NCI-H460 (cell line): ENCODE measurements at places on chromosomes 12 and 14.

DNA sequence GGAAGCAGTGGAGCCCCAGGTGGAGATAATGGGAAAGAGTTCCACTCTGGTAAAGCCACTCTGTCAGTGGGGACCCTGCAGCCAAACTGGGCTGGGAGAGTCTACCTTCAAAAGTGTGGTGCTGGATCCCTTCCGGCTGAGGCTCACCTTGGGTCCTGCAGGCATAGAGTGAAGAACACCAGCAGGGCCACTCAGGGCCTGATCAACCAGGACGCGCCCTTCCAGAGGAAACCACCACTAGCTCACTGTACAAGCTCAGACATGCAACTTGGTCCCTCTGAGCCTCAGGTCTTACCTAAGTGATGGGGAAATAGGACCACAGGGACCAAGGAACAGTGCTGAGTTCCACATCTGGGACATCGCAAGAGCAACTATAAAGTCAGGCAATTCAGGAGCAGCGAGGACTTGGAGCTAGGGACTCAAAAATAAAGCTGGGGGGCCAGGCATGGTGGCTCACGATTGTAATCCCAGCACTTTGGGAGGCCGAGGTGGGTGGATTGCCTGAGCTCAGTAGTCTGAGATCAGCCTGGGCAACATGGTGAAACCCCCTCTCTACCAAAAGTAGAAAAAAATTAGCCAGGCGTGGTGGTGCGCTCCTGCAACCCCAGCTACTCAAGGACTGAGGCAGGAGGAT lies 5.9 kb upstream of the PRPH start:
- no peak for DNase-seq

- DNase-seq = no peak
These were observed 103.3 kb downstream of the ADCK1 start for GRCh38 chr14:77903221-77903620.

DNA sequence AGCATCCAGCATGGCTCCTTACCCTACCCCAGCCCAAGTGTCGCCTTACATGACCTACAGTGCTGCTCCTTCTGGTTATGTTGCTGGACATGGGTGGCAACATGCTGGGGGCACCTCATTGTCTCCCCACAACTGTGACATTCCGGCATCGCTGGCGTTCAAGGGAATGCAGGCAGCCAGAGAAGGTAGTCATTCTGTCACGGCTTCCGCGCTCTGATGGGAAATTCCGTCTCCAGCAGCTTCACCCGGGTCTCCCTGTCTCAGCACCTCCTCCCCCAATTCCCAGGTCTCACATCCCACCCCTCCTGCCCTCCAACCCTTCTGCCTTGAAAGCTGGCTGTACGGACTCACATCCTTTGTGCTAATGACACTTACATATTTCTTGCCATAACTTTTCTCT lies 14.6 kb downstream of the PAX9 start:
- DNase-seq = no peak

DNA sequence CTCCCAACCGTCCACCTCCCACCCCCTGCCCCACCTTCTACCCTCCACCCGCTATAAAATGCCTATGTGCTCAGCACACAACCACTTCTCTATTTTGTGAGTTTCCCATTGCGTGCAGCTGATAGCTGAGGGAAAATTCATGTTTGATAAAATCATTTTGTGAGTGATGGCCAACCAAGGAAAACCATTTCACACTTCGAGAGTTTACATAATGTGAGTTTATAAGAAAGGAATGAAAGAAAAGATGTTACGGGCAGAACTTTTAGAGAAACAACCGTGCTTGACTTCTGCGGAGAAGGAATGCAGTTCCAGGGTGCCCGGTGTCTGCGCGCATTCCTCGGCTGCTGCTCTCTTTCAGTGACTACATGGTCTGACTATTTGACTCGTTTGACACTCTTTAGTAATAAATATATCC lies 140.9 kb downstream of the EFCAB11 start:
- no peak for DNase-seq

GRCh38 chr12:6753772-6754356 lies 923 bp upstream of the MLF2 start:
- no peak for DNase-seq

DNA sequence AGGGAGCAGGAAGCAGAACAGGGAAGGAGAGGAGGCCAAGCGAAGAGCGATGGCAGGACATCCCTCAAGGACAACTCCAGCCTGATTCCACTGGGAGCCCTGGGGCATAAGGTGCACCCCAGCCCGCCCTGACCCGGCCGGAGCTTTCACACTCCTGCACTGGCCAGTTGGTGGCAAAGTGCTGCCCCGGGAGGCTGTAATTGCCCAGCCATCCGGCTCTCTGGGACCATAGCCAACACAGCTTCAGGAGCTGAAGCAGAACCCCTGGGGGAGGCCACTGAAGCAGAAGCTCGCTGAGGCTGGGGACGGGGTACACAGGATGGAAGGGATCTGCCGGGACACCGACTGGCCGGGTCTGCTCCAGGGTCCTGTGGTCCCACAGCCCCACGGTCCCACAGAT lies 41.9 kb upstream of the BEGAIN start:
- DNase-seq = no peak

DNA sequence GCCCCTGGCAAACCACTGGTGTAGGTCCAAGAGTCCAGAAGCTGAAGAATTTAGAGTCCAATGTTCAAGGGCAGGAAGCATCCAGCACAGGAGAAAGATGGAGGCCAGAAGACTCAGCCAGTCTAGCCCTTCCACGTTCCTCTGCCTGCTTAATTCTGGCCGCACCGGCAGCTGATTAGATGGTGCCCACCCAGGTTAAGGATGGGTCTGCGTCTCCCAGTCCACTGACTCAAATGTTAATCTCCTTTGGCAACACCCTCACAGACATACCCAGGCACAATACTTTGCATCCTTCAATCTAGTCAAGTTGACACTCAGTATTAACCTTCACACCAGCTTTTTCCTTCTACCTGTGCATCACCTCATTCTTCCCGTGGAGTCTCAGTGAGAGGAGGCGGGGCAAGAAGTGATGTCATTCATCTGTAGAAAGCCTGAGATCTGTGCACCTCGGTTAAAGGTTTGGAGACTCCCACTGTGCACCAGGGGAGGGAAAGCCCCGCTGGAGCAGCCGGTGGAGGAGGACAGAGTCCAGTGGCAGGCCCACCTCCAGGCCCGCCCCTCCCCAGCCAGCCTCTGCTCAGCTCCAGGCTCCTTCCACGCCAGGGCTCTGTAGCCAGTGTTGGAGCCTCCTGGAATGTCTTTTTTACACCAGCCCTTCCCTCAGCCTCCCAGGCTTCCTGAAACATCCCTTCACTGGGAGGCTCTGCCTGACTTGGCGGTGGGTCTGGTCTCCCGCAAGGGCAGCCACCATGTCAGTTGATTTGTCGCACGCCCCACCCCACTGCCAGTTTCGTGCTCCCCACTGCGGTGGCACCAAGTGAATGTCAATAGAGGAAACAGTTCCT lies 80.1 kb upstream of the DYNC1H1 start:
- DNase-seq = no peak

DNA sequence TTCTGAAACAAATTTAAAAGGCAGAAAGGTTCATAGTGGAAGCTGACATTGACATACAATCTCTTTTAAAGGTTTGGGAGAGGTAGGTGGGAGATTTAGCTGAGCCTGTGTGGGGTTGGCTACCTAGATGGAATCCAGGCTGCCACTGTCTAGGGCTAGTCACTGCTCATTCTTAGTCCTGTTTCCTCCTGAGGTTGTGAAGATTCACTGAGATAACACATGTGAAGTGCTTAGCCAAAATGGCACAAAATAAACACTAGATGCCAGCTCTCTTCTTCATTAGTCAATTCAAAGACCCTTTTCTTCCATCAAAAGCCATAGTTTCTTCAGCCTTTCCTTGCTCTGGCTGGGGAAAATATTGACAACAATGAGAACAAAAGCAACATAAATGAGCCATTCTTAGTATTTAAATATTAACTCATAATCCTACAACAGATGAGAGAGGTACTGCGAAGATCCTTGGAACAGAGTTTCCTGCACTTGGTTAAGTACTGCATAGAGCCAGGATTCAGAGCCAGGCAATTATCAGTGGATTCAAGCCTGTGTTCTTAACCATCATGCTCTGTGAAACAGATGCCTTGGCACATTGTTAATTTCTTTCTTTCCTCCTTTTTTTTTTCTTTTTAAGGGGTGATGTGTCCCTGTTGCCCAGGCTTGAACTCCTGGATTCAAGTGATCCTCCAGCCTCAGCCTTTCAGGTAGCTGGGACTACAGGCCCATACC lies 3.5 kb downstream of the MYF6 start:
- DNase-seq = no peak

GRCh38 chr14:34437729-34438080 lies 24.3 kb downstream of the SPTSSA start:
- DNase-seq = no peak

- DNase-seq = no peak
These were observed 281.0 kb upstream of the RGS6 start for GRCh38 chr14:71651228-71651627.

DNA sequence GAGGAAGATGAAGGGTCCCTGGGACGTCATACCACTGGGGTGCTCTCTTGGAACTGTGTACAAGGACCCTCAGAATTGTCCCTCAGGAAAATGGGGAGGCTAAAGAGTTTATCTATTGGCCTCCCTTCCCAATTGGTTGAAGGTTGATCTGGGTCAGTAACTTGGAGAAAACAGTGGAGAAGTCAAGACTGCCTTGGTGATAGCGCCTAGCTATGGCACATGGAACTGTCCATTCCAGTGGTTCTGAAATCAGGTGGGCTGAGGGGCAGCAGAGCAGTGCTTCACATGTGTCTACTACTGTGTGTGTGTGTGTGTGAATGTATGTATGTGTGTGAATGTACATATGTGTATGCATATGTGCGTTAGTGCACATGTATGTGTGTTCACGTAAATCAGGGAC lies 316.1 kb downstream of the AACS start:
- DNase-seq = no peak

DNA sequence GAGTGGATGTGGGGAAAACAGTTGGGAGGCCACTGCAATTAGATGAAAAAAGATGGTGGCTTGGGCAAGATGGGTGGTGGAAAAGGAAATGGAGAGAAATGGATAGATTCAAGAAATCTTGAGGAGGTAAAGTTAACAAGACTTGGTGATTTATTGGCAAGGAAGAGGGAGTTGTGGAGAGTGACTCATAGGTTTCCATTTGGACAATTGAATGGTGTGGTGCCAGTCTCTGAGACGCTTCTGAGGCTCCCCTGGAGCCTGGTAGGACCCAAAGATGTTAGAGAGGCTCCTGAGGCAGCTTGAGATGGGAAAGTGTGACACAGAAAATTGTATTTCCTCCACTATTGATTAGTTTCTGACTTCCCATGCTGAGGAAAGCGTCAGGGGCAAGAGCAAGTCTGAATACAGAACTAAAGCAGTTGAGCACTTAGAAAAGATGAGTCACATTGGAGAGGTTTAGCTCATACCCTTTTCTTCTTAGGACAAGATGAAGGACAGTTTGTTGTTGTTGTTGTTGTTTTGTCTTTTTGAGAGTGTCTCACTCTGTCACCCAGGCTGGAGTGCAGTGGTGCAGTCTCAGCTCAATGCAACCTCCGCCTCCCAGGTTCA lies 4.5 kb downstream of the PRPF40B start:
- DNase-seq = no peak

GRCh38 chr12:16473610-16474326 lies 126.3 kb downstream of the MGST1 start:
- DNase-seq = no peak

GRCh38 chr12:7129287-7129871 lies 690 bp upstream of the RBP5 start:
- DNase-seq = no peak

DNA sequence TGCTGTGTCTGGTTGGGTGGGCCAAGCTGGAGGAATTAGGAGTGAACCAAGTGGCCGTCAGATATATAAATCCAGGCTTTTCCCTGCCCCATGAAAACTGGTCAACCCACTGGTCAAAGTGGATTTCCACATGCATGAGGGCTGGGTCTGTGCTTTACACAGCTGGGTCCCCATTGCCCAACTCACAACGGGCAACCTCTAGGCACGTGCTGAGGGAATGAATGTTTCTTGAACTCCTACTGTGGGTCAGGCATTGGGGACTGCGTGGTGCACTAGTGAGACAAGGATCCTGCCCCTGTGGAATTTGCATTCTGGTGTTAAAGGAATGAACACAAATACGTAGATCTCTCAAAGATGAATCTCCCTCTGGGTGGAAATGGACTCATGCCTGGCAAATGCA lies 7.5 kb upstream of the AACS start:
- DNase-seq = no peak

DNA sequence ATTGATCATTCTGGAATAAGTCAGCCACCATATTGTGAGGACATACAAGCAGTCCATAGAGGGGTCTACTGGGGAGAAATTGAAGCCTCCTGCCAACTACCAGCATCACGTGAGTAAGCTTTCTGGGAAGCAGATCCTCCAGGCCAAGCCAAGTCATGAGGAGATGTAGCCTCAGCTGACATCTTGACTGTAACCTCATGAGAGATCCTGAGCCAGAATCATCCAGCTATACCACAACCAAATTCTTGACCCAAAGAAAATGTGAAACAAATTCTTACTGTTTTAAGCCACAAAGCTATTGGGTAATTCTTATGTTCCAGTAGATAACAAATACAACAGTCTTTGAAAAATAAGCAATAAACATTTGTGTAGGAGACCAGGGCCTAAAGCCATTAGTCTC lies 479.4 kb upstream of the DCN start:
- no peak for DNase-seq

DNA sequence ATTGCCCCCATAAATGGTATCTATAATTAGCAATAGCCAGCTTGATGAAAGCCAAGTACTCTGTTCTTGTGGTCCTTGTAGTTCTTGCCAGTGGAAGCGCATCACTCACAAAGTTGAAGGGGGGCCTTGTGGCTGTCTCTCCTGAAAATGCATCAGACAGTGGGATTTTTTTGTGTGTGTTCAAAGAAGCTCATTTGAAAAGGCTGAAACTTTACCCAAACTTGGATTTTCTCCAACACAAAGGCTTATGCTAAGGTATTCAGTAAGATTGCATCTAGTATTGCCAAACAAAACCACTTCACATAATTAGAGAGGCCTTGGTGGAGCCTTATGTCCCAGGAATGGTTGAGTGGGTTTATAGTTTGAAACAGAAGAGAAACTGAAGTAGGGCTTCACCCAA lies 216.7 kb upstream of the TMTC1 start:
- DNase-seq = no peak

DNA sequence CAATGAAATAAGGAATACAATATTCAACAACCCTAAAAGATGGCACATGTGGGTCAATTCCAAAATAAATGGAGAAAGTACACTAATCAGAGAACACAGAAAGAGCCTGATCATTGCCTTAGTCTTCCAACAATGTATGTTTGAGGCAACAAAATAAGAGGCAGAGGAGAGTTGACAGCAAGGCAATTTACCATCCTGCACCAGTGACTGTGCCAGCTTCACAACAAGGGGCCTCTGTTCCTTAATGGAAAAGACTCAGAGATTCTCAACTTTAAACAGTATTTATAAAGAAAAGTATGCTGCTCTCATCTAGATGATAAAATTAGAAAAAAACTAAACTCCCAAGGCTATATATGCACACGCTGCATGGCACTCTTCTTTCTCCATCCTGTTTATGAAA lies 25.9 kb downstream of the EPS8 start:
- no peak for DNase-seq

DNA sequence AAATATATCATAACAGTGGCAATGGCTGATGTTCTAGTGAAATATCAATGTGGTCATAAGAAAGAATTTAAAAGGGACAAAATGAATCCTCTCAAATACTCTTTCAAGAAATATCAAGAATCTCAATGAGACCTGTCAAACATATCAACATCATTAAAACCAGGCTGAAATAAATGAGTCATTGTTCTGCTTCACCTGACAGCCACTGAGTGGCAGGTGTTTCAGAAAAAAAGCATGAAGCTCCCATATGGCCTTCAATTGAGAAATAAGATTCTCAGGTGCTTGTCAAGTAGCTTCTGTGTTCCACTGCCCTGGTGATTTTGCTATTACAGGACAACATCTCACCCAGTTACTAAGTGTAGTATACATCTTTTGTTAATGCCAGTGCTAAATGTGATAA lies 21.5 kb downstream of the ANAPC5 start:
- no peak for DNase-seq
